ENCODE measurements at places on chromosomes 13 and 19.

DNA sequence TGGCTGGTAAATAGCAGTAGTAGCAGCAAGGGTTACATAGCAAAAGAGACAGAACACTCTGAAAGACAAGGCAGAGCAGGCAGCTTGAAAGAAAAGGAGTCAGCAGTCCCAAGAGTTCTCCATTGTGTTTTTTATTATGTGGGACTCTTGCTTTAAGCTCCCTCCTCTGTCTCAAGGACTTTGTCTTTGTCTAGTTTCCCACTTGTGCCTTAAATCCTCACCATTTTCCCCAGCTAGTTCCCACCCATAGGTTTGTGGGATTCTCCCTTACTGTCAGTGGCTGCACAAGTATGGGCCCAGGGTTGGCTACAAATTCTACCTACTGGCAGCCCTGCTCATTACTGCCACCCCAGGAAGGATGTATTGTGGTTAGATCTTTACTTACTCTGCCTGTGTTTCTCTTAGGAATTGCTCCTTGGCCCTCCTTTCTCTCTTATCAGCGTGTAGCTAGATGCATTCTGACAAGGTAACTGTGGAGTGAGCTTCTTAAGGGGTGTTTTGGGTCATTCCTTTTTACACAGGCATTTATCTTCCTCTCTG lies 413.4 kb upstream of the PCDH9 start:
- DNase-seq, result no peak

DNA sequence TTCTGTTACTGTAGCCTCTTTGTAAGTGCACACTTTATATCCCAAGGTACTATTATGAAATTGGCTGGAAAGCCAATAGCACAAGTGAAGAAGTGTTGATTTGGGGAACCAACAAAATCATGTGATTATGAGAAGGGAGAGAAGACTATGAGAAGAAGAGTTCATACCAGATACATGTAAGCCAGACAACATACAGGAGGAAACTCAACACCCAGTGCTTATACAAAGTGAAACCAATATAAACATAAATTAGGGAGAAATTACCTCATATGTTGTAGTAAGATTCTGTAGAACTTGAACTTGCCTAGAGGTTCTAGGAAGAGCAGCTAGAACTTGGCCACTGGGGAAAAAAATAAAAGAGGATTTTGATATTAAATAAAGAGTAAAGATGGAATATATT lies 17.4 kb downstream of the CPB2 start:
- DNase-seq, result no peak

DNA sequence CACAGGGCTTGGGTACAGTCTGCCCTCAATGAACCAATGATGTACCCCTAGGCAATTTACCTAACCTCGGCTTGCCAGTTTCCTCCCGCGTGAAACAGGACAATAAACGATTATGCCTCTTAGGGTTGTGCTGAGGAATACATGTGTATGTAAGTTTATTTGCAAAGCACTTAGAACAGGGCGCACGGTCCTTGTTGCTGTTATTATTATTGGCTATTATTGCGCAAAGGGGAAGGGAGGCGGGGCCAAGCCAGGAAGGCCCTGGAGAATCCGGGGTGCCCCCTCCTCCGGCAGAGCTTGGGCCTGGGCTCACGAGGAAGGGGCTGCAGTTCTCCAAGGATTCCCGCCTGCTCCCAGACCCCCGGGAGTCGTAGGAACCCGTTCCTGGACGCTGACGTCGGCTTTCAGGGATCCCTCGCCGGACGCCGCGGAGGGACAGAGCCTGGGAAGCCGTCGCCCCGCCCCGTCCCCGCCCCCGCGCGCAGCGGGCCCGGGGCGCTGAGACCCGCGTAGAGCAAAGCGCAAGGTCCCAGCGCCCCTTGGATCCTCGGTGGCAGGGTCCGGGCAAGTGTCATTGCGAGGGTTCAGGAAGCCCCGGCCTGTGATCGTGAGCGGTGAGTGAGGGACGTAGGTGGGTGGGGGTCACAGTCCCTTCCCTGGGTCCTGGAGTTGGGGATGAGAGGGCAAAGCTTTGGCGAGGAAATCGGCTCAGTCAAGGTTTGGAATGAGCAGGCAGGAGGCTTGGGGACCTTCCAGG lies at the start of gene TMEM91:
Gene TMEM91, plus strand, starts transcription at position 293 of the 757 bp plus-strand sequence. CDS start 1,777 bp downstream, outside the sequence.
- no peak for DNase-seq

- no peak for DNase-seq
These were observed 148.1 kb downstream of the DNAJC15 start for GRCh38 chr13:43171489-43171888.

DNA sequence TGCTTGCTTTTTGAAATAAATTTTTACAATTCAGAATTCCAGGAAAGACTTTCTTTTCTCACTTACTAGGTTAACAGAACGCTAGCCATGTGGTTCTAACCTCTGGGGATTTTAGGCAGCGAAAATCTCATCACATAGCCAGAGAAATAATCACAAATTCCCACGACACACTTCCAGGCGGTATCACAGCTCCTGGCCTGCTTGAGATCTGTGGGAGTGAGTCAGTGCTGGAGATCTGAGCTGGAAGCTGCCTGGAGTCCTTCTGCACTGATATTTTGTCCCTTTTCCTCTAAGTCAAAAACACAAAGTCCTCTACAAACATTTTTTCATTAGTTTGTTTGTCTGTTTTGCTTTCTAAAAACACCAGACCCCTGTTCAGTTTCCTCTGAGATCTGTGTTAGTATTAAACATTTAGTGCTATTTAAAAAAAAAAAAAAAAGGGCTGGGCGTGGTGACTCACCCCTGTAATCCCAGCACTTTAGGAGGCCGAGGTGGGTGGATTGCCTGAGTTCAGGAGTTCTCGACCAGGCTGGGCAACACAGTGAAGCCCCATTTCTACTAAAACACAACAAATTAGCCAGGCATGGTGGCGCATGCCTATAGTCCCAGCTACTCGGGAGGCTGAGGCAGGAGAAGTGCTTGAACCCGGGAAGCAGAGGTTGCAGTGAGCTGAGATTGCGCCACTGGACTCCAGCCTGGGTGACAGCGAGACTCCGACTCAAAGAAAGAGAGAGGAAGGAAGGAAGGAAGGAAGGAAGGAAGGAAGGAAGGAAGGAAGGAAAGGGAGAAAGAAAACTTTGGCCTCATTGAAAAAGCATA lies 12.2 kb upstream of the UBE2L5 start:
- DNase-seq, result no peak

DNA sequence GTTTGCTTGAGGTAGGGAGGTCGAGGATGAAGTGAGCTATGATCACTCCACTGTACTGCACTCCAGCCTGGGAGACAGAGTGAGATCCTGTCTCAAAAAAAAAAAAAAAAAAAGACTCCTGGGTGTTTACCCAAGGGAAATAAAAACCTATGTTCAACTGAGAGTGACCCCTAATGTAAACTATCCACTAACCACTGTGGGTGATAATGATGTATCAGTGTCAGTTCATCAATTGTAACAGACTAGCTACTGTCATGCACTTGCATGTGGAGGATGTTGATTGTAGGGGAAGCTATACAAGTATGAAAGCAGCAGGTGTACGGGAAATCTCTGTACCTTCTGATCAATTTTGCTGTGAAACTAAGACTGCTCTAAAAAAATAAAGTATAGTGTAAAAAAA lies 2.6 kb upstream of the CIB3 start:
- DNase-seq, result no peak

GRCh38 chr13:85631801-85632200 lies 167.4 kb downstream of the SLITRK6 start:
- DNase-seq, result no peak

- no peak for DNase-seq
These were observed 40.6 kb downstream of the DPF1 start for GRCh38 chr19:38183251-38183897.

DNA sequence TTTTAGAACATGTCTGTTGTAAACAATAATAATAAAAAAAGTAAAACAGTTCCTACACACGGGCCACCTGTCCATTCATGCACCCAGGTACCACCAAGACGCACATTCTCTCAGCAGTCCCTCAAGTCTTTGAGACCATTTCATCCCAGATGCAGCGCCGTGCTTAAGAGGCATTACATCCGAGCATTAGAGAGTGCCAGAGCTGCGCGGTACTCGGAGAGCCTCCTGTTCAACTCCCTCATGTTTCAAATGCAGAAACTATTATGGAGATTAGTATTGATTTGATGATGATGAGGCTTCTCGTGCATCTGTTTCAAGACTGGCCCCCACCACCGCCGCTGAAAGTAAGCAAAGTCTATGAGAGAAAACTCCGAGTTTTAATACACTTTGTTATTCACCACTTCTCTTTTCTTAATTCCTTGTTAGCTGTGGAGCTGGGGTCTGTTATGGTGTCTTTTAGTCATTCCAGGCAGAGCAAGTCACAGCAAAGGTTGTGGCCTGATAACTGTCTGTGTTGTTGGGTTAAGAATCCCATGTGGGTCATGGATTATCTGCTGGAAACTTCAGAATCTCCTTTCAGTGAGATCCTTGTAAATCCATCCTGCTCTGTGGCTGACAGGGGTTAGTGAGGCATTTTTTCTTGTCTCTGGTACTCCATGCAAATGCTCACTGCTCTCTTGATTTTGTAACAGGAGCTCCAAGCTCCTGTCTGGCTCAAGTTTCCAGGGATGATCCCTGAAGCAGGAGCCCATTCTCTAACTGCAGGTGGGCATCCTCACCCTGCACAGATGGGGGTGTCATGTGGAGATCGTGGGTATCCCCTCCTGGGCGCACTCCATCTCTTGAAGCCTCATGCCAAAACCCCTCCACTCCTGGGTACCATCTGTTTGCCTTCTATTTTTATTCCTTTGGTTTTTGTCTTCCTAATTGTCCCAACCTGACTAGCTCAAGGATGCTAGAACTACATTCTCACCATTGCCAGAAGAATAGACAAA lies 74.9 kb upstream of the MTIF3 start:
- DNase-seq, result no peak

DNA sequence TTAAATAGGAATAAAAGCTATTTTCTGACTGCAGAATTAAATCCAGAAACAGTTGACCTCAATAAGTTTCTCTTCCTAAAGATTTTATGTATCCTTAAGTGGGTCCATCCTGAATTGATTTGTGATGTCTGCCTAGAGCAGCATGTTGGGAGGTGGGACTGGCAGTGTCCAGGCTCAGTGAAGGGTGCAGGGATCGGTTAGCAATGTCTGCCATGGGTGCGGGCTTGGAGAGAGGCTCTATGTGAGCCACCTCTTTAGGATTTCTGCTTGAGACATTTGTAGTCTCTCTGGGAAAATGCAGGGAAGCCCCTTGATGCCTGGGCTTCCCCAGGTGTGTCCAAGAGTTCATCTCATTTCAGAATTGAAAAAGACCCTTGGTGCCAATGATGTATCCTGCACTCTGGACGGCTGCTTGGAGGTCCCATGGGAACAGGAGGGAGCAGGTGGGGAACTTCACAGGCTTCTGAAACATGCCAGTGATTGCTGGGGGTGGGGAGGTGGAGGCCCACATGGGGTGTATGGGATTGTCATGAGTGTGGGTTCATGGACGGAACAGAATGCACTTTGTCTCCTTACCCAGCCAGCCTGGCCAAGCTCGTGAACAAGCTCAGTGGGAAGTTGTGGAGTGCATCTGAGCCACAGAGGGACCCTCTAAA lies 6.2 kb upstream of the COLGALT1 start:
- no peak for DNase-seq

DNA sequence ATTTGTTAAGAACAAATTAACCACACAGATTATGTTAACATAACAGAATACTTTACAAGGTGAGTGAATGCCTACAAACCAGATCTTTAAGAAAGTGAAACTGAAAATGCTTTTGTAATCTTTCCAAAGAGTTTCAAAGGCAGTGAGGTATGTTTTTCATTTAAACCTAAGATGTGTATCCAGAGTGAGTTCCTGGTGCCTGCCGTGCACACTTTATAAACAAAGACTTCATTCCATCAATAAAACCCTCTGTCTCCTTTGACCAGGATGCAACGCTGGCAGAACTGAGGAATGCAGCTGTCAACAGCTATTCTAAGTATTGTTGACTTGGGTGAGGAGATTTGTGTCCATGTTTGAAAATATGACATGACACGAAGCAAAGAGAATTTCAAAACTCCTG lies 344.6 kb downstream of the DNAJC15 start:
- DNase-seq, result no peak

DNA sequence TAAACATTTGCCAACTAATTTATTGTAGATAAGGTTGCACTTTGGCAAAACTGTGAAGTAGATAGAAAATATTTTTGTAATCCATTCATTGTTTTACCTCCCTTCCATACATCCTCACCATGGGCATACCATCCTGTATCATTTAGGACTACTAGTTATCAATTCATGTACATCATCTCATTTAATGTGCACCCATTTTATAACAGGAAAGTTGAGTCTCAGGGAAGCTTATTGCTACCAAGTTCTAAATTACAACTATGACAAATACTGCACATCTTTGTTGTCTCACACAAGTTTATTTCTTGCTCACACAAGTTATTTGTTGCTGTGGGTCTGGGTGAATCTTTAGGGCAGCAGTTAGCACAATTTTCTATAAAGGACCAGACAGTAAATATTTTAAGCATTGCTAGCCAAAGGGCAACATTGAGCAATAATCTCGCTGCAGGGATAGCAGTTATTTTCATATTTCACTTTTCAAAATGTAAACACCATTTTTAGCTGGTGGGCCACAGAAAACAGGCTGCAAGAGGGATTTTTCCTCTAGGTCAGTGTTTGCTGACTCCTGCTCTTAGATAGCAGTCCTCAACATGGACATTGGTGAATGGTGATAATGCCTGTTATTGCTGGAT lies 276.5 kb downstream of the GPC6 start:
- DNase-seq, result no peak

- DNase-seq, result no peak
These were observed 1272.1 kb upstream of the PCDH20 start for GRCh38 chr13:62687732-62688131.

Data from stimulated activated naive CD4-positive, alpha-beta T cell (primary cell).